Coronary artery (tissue), 2 donors: ENCODE measurements at places on chromosomes 13 and 19.

DNA sequence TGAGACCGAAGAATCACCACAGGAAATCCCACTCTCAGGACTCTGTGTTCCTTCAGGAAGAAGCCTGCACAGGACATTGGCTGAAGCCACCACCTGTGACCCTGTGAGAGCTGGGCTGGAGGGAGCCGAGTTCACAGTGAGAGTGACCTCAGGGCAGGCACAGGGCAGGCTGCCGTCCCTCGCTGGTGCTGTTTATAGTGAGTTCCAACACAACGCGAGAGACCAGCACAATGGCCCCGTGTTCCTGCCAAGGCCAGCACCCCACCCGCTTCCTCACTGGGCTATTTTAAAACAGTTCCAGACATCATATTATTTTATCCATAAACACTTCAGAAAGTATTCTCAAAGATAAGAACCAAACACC is 18.4 kb upstream of the GAS6 start:
- DNase-seq: no peak

DNA sequence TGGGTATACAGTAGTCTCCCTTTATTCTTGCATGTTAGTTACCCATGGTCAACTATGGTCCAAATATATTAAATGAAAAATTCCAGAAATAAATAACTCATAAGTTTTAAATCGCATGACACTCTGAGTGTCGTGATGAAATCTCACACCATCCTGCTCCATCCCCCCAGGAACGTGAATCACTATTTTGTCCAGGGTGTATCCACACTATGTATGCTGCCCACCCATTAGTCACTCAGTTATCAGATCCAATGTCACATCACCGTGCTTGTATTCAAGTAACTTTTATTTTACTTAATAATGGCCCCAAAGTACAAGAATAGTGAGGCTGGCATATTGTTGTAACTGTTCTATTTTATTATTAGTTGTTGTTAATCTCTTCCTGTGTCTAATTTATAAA is 115.8 kb upstream of the SERP2 start:
- no peak for DNase-seq

- no peak for DNase-seq
Observed at GRCh38 chr13:95307507-95307906, 6.3 kb upstream of the ABCC4 start.

GRCh38 chr19:13064092-13064489 is 38.6 kb downstream of the LYL1 start:
- DNase-seq: no peak

DNA sequence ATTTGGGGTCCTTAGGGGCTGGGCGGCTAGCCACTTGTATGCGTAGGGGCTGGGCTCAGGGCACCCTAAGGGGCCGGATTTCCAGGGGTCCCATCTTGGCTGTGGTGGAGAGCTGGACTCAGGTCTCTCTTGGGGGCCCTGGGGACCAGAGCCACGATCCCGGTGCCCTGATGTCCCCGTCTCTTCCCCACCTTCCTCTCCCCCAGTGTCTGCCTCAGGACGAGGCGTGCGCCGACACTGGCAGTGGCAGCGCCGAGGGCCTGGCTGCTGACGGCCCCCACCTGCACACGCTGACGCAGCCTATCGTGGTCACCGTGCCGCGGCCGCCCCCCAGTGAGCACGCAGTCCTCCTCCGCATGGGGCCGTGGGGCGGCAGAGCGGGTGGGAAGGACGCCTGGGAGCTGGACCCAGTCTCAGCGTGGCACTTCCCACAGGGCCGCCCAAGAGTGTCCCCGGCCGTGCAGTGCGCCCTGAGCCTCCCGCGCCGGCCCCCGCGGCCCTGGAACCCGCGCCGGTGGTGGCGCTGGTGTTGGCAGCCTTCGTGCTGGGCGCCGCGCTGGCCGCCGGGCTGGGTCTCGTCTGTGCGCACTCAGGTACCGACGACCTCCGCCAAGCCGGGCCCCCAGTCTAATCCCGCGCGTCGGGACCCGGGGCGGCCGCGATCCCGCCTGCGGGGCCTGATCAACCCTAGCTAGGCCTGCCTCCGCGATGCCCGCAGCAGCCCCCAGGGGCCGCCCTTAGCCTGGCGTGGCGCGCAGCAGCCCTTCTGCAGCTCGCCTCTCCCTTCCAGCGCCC is 2.7 kb upstream of the SNAPC2 start:
- DNase-seq: no peak
